NCI-H1105 treated with DMSO at 0.1 percent for 48 hours (cell line): ENCODE measurements at places on chromosomes 7 and 10.

GRCh38 chr10:4781955-4782354, 44.1 kb upstream of the AKR1E2 start:
- no peak for DNase-seq

- DNase-seq = no peak
Measured at GRCh38 chr7:20439416-20440185, 108.9 kb downstream of the ITGB8 start.

- no peak for DNase-seq
Measured at GRCh38 chr10:98384531-98385133, 30.4 kb downstream of the PYROXD2 start.

DNA sequence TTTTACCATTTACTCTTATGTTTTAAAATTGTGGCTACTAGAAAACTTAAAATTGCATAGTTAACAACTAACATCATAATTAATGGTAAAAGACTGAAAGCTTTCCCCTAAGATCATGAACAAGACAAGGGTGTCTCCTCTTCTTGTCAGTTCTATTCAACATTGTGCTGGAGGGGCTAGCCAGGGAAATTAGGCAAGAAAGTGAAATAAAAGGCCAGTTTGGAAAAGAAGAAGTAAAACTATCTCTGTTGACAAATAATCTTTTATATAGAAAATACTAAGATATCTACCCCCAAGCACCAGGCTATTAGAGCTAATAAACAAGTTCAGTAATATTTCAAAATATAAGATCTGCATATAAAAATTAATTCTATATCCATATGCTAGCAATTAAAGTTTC, 46.9 kb upstream of the MXI1 start:
- DNase-seq = no peak

DNA sequence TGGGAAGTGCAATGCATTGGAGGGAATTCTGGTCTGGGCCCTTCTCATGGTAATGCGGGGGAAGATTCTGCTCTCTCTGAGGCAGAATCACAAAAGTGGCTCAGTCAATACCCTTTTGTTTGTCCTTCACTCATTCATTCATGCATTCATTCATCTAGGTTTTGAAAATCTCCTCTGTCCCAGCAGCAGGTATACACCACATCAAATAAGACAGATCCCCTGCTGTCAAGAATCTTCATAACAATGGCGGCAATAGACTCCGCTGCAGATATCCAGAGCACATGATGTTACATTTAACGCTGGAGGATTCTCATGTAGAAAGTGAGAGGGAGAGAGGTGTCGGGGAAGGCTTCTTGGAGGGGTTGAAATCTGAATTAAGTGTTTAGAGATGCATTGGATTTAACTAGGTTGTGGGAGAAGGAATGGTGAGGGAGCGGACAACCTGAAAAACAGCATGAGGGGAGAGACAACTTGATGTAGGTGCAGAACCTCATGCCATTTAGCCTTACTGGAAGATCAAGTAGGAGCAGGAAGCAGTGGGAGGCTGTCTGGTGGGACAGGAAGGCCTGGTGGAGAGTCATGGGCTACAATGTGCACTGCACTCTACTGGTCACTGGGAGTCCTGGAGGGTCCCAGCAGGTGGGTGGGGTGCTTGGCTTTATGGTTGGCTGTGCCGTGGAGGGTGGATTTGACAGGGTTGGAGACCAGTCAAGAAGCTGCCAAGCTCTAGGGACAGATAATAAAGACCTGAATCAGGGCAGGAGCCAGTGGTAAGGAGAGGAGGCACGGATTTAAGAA, 5.2 kb upstream of the FAM180A start:
- no peak for DNase-seq

- no peak for DNase-seq
Measured at GRCh38 chr10:87684001-87684638, 24.4 kb downstream of the PAPSS2 start.

DNA sequence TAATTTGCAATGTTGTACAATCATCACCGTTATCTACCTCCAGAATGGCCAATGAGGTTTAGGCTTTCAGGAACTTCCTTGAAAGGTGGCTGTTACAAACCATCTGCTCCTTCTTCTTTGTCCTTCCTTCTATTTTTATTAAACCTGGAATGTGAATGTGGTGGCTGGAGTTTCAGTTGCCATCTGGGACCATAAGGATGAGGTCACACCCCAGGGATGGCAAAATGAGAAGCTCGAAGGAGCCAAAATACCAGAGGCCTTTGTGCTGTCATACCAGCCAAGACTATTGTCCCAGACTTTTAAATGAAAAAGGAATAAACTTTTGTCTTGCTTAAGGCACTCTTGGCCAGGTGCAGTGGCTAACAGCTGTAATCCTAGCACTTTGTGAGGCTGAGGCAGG, 30.9 kb upstream of the LMTK2 start:
- no peak for DNase-seq

DNA sequence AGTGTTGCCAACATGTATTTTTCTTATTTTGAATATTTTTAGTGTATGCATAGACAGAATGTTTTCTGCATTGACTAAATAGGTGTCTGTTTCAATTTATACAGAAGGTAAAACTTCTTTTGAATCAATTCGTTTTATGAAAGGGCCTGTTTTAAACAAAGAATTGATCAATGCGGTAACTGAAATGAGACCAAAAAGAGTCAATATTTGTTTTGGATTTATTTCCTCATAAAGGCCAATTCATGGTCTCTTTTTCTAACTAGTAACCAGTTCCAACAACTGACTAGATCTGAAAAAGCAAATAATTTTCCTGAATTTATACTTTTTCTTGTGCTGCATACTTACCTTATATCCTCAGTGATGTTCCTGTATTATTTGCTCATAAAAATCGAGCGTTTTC, 320.5 kb downstream of the DGKB start:
- DNase-seq = no peak

DNA sequence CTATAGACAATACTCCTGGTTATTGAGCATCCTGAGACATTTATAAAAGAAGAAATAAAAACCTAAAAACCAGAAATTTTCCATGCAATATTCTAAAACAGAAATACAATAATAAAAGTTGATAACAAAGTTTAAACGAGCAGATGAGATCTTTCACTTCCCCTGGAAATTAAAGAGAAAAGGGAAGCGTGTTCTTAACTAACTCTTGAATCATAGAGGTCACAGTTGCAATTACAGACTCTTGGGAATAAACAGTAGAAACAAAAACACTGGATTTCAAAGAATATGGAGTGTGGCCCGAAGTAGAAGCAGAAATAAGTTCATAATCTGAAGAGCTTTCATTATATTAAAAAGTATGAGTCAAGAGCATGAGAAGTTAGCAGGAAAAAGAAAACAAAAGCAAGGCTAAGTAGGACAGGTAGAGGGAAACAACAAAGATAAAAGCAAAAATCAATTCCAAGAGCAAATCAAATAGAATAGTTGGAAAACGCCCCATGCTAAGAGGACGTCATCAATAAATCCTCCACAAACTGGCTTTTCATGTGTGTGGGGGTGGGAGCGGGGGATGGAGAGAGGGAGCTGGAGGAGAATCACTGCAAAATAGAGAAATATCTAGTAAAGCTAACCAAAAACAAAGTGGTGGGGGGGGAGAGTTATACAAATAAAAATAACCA, 55.2 kb upstream of the C10orf71 start:
- DNase-seq = no peak

- peak; percentile 40 for DNase-seq
Measured at GRCh38 chr7:100483090-100483721, 521 bp upstream of the NYAP1 start.

GRCh38 chr10:116043861-116044260, 229.1 kb downstream of the GFRA1 start:
- no peak for DNase-seq

DNA sequence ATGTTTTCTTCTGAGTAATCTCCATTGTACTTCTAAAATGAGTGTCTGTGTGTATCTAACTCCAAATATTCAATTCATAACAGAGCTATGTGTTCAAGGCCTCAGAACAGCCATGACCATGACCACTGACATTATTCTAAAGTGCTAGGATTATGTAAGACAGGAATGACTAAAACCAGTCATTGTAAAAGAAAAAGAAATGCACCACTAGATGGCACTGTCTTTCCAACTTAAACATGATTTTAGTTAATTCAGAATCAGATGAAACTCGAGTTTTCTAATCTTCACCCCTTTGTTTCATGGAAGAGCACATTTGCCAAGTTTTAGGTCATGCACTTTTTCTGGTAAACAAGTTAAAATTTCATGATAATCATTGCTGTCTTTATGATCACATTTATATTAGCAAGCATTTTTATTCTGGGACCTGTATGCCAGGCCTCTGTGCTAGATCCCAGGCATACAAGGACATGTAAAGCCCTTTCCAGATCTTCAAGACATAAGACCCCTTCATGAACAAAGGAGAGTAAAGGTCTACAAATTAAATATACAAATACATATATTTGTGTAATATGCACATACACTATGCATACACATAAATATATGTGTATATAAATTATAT, 26.1 kb upstream of the RSU1 start:
- DNase-seq = peak; percentile 44

GRCh38 chr7:1336509-1336908, 103.8 kb downstream of the UNCX start:
- DNase-seq = no peak

DNA sequence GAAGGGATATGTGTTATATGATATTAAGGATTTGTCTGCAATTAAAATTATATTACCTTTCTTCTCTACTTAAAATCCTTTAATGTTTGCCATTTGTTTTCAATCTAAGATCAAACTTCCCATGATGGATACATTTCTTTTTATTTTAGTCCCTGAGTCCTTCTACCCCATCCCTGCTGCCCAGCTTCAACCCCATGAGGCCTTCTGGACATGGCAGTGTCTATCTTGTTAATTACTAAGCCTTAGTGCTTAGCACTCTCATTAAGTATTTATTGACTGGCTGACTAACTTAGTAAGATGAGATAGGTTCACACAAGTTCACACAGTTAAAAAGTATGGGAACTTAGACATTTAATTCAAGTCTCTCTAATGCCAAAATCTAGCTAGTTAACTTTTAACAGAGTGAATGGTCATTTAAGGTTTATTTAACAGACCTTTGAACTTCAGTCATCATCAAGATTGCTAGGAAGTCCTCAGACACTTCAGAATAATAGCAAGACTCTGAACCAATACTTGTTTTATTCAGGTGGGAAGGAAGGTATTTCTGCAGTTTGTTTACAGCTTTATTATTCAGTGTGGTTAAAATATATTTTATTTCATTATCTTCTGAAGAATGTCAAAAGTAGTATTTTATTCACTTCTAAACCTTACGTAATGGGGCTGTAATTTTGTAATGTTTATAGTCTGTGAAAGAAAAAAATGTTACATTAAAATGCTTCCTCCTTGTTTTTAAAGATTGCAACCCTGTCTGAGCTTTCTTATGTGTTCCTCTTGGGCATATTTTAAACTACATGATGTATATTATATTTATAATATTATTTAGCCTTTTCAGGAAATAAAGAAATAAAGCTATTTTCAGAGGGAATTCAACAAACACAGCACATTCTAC, 848.9 kb downstream of the REEP3 start:
- no peak for DNase-seq
